ENCODE measurements at places on chromosomes 1 and 21. TPM values are rescaled to one million over a fixed set of nuclear protein-coding genes. Genes with fewer than 3 reads are reported as not detected.

DNA sequence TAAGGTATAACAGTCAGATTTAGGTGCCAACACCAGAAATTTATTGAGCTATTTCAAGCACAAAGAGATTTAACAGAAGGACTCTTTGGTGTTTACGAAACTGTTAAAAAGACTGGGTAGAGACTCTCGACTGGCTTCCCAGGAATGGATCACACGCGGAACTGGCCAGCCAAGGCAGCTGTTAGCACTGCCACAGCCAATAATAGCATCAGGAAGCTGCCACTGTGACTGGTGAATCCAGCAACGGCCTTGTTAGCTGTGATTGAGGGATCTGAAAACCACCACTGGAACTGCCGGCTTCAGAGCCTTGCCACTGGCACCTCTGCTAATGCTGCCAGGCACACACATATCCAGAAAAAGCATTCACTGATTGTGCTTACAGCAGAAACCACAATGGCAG lies 10.6 kb upstream of the SIM2 start:
- DNase-seq, result no peak

DNA sequence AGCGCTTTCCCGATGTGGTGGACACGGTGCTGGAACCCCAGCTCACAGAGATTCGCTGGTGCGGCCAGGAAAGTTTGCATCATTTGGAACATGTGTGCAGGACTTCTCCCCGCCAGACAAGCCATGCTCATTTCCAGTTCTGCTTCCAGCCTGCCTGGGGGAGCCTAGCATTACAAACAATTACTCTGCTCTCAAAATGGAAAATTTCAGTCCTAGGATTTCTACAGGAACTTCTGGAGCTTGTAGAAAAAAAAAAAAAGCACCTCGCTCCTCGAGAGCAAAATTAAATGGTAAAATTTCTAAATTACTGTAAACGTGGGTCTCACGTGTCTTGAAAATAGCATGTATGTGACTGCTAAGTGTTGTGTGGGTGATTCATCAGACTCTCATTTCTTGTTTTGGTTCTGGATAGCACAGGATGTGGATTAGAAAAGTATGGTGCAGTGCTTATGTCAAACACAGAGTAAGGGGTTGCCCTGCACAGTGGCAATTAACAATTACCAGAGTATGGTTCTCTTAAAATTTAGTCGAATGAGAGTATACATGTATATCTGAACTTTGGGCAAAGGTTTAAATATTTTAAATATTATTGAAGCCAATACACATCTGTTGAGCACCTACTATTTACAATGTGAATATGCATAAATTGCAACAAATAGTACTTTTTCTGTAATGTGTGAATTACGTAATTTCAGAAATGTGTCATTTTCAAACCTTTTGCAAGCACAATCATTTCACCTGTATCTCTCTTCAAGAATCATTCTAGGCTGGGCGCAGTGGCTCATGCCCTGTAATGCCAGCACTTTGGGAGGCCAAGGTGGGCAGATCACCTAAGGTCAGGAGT lies 61.8 kb upstream of the PTGFRN start:
- no peak for DNase-seq

DNA sequence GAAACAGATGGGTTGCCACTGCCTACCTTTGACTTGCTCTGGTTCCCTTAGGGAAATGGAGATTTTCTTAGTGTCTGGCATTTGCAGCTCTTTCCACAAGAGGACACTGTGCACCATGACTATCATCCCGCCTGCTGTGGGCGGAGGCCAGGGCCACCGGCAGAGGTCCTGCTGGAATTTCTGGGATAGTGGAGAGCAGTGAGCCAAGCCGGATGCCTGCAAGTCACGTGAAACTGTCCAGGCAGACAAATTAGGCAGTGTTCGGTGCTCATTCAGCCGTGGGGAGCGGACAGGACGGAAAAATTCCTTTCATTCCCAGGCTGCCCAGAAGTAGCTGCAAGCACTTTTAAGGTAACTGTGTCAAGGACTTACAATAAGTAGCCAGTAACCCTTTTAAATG lies 43.4 kb downstream of the IGSF5 start:
- peak; percentile 84 for DNase-seq

GRCh38 chr21:17435565-17436543 lies 77.0 kb upstream of the CXADR start:
- no peak for DNase-seq

GRCh38 chr1:234271243-234271606 lies 102.0 kb upstream of the COA6 start:
- no peak for DNase-seq

GRCh38 chr1:226526801-226527595 lies 21.6 kb upstream of the STUM start:
- no peak for DNase-seq

DNA sequence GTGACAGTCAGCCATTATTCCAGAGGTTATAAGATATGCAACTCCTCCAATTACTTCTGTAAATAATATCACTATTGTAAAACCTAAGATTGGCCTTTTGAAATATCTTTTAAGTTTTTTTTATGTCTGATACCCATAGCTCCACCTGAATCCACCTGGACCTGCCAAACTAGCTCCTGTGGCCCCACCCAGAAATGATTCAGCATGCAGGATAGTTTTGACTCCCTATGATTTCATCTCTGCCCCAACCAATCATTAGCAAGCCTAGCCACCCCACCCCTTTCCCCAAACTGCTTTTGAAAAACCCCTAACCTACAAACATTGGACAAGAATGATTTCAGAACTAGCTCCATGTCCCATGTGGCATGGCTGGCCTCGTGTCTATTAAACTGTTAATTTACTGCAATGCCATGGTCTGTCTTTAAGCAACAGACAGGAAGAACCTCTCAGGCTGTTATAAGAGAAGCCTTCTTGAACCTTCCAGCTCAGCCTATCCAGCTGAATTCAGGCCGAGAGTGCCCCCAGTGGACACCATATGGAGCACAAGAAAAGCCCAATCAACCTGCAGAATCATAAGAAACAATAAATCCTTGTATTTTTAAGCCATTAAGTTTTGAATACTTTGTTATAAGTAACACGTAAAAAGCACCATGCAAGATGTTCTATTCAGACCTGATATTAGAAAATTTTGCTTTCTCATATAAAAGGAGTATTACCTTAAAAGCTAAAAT lies 263.0 kb upstream of the ZRANB2 start:
- DNase-seq, result no peak

- DNase-seq, result no peak
Measured at GRCh38 chr1:172903581-172904220, 147.0 kb downstream of the TNFSF18 start.

- no peak for DNase-seq
Measured at GRCh38 chr1:10353282-10353681, 45.6 kb upstream of the PGD start.

DNA sequence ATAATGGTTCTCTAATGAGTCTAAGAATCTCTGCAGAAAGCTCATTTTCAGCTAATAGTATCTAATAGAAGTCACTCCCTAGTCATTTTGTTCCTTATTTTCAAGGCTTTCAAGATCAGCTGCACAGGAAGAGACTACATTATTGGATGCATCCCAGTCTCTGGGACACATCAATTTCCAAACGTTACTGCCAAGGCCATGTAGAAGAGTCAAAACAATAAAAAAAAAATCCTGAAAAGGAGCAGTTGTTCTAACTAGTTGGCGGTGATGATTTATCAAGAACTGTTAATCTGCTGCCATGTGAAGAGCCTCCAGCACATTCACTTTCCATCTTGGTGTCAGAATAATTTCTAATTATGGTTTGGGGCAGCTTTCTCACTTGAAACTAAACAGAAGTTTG lies 5.7 kb downstream of the DDAH1 start:
- DNase-seq, result no peak

DNA sequence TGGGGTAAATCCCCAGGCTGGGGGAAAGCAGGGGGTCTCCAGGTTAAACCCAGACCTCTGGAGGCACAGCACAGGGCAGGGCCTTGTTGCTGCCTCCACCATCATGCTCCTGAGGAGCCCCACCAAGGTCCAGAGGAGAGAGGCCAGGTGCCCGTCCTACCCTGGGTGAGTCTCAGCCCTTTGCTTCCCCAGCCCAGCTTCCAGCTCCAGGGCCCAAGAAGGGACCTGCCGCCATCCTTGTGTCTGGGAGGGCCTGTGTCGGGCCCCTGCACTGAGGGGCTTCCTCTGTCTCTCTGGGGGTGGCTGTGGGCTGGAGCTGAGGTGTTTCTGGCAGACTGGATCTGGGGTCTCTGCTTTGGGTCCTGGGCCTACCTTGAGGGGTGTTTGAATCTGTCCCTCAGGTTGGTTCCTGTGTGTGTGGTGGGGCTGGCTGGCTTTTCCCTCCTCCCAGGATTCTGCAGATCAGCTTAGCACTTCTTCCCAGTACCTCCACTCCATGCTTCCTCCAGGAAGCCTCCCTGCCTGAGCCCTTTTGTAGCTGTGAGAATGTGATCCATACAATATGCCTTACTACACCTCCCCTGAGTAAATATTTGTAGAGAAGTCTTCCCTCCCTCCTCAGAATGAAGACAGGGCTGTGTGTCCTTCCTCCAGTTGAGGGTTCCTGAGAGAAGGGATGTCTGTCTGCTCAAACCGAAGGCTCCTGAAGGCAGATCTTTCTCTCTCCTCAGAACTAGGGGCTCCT lies 6.2 kb downstream of the GPR3 start:
- DNase-seq, result no peak

DNA sequence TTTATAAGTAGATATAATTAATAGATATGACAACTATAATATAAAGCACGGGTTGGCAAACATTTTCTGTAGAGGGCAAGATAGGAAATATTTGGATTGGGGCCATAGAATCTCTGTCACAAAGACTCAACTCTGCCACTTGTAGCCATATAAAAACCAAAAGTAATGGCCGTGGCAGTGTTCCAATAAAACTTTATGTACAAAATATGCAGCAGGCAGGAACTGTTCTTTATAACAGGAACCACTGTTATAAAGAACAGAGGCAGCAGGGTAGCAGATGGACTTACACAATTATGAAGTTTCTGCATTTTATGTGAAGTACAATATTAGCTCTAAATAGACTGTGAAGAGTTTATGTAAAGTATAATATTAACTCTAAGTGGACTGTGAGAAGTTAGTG lies 16.9 kb upstream of the QSOX1 start:
- no peak for DNase-seq

DNA sequence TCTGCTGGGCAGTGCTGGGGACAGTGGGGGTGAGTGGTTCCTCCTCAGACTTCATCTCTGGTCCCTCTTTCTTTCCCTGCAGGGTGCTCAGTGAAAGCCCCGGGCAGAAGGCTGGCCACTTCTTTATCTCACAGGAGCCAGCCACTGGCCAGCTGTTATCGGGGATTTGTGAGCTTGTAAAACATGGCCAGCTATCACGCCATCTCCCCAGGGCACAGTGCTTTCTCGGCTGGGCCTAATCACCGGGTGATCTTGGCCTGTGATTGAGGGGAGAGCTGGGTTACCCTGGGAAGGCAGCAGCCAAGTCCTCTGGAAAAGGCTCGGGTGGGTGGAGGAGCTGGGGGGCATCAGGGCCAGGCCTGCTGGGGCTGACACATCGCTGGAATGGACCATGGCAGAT lies 83.0 kb downstream of the IGSF21 start:
- no peak for DNase-seq

GRCh38 chr1:24983006-24983680 lies 53.1 kb upstream of the RUNX3 start:
- DNase-seq, result no peak

Gene S100A3
- not detected for total RNA-seq

Gene TRAF5
- total RNA-seq, result 18.5 TPM

Gene EFNA4
- 12.8 TPM for total RNA-seq

Gene GOLPH3L
- 52.9 TPM for total RNA-seq

Gene SLC5A9
- 15.2 TPM for total RNA-seq
